Daoy (cell line): ENCODE measurements at places on chromosomes 1 and 21.
A peak's percentile ranks its signal among the peaks of the same experiment; 100 is the strongest.

- DNase-seq, result peak; percentile 15
These were observed 378.9 kb downstream of the PLPP3 start for GRCh38 chr1:56200442-56200841.

GRCh38 chr1:15522551-15522950, 1.5 kb downstream of the CASP9 start:
- no peak for DNase-seq

DNA sequence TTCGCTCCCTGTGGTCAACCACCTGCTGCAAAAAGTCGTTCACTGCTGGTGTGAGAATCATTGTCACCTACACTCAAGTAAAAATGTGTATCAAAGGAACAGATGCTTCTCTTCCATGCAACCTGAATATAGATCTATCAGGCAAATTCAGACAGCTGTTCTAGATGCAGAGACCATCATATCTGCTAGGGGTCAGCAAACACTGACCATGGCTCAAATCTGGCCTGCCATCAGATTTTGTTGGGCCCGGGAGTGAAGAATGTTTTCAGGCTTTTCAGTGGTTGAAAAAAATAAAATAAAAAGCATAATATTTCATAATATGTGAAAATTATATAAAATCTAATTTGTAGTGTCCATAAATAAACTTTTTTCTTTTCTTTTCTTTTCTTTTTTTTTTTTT, 199.6 kb downstream of the RGS7 start:
- DNase-seq, result no peak

GRCh38 chr1:228410671-228411070, 4.0 kb upstream of the TRIM11 start:
- no peak for DNase-seq

- DNase-seq, result peak; percentile 44
These were observed 49.6 kb upstream of the KCTD3 start for GRCh38 chr1:215517441-215517891.

DNA sequence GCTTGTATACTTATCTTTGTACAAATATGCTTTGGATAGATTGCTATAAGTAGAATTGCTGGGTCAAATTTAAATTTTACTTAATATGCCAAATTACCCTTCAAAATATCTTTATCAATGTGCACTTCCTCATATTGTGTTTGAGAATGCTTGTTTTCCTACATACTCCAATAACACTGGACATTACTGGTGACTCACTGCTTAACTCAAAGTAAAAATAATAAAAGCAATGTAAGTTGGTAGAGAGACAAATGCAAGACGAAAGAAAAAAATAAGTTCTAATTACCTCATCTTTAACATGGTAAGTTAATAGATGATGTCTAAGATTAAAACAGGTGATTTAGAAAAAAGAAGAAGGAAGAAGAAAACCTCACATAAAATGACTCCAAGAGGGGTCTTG, 7.9 kb upstream of the SH3GLB1 start:
- no peak for DNase-seq

DNA sequence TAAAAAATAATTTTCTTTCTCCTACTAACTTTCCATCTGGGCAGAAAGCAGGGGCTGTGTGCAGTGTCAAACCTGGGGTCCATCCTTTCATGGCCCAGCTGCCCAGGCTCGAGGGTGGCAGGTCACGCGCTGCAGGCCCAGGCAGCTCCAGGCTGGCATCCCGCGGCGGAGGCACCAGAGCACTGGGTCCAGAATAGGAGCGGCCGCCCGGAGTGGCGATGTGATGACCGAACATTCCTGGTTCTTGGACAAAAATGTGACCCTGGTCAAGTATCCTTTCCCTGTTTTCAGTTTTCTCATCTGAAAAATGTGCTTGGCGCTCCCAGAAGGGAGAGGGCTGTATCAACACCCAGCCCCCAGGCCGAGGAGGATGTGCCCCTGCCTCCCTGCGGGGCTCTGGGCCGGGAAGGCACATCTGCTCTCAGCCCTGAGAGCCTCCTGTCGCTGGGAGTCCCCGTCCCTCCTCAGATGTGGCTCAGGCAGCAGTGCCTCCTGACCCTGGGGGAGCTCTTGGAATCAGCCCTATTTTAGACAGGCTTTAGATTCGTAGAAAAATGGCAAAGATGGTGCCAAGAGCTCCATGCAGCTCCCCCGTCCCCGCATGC, 29.3 kb downstream of the SLX9 start:
- DNase-seq, result no peak

DNA sequence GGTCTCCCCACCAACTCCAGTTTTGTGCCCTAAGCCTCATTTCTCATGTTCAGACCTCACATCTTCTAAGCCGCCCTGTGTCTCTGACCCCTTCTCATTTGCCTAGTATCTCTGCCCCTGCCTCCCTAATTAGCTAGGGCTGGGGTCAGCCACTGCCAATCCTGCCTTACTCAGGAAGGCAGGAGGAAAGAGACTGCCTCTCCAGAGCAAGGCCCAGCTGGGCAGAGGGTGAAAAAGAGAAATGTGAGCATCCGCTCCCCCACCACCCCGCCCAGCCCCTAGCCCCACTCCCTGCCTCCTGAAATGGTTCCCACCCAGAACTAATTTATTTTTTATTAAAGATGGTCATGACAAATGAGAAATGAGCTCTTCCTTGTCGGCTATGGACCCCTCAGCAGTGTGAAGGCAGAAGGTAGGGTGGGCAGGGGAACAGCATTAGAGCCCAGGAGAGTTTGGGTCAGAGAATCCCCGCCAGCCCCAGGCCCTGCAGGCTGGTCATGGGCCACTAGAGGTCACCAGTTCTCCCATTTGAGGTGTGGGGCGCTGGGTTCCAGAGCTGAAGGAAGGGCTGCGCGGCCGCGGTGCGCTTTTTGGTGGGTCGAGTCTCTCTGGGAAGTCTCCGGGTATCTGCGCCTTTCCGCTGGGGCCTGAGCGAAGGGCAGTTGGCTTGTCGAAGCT, 11.5 kb downstream of the ADAMTSL4 start:
- DNase-seq, result peak; percentile 93

DNA sequence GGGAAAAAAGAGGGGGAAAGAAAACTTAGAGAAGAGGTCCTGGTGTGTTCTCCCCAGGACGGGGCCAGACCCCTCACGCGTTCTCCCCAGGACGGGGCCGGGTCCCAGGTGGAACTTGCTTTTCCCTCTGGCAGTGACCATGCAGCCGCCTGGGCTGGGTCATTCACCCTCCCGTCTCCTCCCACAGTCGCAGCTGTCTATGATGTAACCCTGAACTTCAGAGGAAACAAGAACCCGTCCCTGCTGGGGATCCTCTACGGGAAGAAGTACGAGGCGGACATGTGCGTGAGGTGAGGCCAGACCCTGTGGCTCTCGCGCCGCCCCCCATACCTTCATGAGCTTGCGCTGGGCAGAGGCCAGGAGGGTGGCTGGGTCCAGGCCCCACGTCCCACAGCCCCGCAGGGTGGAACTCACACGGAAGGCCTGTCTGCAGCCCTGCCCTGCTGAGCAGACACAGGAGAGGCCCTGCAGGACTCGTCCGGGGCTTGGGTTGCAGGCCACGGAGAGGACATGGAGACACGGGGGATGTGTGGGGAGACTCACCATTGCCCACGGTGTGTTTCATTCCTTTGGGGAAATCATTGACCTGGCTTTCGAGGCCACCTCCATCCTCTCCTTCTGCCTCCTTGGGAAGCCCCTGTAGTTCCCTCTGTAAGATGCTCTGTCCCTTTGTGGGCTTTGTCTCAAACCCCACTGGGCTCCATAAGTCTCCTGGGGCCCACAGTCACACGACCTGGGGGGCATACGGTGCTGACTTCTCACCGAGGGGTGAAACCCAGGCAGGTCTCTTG, 40.7 kb upstream of the TRAPPC10 start:
- DNase-seq, result no peak
